ENCODE measurements at places on chromosomes 6 and 20.

- peak; percentile 81 for DNase-seq
These were observed at the start of gene HLA-DMA for GRCh38 chr6:32952817-32953739. Gene HLA-DMA, minus strand, starts transcription at chr6:32953097. Its CDS starts 61 bp downstream, at chr6:32953036.

DNA sequence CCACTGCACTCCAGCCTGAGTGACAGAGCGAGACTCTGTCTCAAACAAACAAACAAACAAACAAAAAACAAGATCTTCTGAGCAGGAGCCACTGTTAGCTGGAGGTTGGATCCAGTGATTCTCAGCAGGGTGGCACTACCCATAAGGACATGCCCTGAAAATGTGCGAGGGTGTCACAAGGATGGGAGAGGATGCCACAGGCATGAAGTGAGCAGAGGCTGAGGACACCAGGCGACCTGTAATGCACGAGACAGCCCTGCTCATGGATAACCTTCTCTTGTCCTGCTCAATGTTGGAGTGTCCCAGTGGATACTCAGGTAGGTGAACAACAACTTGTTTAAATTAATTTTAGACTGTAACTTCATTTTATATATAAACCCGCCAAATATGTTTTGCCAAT, 76.8 kb downstream of the KCNB1 start:
- DNase-seq, result no peak

- no peak for DNase-seq
These were observed 597.1 kb downstream of the EPHA7 start for GRCh38 chr6:92822222-92822621.

DNA sequence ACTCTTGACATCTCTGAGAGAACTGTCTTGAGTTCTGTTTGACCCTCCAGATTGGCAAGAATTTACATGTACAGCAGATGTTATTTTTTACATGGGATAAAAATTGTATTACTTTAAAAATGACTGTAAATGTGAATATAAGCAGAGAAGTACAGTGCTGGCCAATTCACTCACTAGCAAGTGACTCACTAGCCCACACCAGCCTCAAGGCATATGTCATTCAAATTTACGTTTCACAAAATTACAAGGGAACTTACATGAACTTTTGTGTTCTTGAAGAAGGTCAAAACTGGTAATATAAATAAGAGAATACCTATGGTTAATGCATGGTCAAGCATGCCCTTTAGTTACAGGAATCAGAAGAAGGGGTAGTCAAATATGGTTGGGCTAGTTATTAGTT, 54.0 kb upstream of the HMGCLL1 start:
- no peak for DNase-seq

DNA sequence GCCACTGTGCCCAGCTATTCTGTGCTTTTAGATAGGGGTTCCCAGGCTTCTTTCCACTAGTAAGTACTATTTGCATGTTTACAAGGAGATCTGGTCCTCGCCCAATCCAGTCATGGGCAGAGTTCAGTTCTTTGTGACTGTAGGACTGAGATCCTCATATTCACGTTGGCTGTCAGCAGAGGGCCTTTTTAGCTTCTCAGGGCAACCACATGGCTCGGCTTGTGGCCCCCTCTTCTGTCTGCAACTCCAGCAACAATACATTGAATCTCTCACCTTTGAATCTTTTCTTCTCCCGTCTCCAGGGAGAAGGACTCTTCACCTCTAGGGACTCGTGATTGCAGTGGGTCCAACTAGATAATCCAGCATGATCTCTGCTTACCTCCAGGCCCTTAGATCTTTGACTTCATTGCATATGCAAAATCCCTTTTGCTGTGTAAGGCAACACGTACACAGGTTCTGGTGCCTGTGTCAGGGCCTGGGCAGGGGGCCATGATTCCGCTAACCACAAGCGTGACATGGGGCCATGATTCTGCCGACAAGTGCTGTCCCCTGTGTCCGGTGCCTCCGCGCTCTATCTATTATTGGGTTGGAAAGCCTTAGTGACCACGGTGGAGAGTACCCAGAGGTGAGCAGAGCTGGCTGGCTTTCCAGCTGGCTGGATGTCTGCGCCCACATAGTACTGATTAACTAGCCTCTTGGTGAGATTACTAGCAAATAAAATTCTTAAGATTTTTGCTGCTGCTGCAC, 5.1 kb downstream of the CCR6 start:
- peak; percentile 14 for DNase-seq

DNA sequence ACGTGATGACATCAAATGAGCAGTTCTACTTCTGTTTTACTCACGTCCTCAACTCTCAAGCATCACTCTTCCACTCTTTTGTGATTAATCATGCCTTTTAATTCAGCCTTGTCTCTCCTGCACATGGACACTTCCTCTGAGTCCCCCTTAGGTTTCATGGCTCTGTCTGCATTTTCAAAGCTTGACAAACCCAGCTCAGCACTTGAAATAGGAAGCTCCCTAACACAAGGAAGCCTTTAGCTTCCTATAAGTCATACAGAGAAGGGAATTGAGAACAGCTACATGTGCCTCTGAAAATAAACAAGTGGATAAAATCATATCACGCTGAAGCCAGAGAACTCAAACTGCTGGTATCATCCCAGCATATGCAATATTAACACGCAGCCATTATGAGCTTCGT, 21.2 kb downstream of the KIF16B start:
- DNase-seq, result no peak

DNA sequence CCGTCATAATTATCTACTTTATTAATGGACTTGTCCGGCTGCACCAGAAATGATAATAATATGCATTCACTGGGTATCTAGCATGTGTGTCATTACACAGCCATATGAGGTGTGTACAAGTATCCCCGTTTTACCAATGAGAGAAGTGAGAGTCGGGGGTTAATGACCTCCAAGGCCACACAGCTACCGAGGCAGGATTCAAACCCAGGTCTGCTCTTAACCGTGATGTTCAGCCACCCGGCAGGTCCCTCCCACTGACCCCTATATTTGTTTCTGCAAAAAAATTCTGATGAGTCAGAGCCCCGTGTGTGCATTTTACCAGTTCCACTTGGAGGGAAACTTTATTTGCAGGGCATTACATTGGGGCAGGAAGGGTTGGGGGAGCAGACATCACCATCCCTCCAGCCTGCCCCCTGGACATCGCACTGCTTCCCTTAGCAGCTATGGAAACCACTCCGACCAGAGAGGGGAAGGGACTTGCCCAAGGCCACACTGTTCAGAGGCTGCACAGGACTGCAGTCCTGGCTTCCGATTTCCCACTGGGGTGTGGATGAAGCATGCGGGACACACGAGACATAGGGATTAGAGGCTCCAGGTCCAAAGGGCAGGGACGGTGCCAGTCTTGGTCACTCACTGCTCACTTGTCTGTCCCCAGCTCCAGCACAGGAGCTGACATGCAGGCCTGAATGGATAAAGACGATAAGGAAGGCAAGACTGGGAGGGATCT, 10.1 kb upstream of the SRC start:
- DNase-seq, result no peak

DNA sequence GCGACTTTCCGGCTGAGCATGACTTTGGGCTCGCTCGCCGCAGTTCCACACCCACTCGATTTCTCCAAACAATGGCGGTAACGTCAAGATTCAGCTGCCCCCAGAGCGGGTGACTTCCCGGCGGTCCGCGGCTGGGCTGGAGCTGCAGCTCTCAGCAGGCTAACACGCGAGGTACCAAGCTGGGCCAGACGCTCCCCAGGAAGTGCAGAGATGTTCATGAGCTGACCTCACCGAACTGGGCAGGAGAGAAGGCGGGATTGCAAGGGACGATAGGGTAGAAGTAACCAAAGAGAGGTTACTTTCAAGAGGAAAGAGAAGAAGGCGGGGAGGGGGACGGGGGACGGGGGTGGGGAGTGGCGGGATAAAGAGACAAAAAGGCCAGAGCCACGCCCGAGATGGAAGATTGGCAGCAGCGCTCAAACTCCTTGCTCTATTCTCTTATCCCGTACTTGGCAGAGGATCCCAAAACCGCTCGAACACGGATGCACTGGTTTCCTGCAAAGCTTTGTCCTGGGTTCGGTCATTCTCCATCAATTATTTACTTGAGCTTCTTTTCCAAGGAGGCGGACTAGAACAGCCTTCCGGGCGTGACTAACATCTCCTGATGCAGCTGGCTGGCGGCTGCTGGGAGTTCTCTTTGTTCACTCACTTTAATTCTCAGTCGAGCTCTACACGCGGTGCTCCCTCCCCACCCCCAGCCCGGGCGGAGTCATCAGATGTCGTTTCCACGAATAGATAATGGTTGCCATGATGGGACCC, at the start of gene MTCL3:
TSS of gene MTCL3 (minus strand) at position 626 of the 759 bp plus-strand sequence.
- peak; percentile 87 for DNase-seq

DNA sequence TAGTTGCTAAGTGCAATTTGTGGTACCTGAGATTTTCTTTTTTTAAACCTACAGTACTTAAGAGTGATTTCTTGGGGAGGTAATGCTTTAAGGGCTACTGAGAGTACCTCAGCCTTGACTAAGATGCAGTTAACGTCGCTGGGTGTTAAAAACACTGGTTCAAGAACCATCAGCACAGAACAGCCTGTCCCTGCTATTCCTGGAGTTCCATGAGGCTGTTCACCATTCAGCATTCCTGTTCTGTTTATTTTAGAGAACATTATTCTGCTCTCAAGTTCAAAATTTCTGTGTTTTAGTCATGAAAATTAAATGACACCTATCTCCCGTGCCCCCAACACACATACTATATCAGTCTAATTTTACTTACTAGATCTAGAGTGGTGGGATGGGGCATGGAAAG, 1.7 kb upstream of the PRELID3B start:
- no peak for DNase-seq

DNA sequence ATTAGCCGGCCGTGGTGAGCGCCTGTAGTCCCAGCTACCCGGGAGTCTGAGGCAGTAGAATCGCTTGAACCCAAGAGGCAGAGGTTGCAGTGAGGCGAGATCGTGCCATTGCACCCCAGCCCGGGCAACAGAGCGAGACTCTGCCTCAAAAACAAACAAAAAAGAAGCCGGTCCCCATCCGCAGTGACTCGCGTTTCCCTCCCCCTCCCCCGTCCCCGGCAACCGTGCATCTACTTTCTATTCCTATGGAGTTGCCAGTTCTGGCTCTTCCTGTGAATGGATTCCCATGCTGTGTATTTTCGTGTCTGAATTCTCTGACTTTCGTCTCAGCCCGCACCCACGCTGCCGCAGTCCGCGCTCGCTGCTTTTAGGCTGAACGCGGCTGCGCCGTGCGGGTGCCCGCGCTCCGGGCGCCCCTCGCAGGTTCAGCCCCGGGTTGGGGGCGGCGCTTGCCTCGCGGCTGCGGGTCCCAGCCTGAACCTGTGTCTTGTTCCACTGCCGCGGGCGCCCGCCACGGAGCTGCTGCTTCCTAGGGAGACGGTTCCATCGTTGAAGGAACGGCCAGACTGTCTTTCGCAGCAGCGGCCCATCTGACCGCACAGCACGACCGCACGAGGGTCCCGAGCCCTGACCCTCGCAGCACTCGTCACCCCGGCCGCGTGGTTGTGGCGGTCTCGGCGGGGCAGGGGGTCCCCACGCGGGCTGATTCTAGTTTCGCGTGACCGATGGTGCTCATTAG, 1.1 kb upstream of the MRGBP start:
- no peak for DNase-seq

DNA sequence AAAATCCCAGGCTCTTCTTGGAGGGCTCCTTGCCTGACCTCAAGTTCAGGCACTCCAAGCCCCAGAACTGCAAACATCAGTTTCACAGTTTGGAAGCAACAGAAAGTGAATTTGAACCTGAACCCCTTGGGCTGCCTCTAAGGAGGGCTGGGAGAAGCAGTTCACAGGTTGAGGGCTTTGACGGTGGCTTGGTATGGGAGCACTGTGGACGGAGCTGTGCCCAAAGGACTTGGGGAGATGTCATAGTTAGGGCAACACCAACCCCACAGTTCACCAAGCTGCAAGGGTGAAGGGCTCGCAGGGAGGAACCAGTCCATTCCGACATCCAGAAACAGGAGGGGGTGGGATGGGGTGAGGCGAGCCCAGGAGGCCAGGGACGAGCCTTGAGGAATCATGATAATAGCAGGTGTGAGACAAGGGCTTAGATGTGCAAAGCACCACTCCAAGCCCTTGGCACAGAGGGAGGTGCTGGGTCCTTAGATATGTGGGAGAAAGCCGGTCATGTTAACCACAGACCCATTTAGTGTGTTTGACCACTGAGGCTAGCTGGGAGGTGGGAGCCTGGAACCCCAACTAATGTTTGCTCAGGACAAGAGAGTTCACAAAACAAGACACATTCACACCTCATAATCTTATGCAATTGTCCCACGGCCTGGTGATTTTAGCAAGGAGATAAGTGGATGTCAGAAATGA, 4.3 kb downstream of the CEBPB start:
- no peak for DNase-seq

DNA sequence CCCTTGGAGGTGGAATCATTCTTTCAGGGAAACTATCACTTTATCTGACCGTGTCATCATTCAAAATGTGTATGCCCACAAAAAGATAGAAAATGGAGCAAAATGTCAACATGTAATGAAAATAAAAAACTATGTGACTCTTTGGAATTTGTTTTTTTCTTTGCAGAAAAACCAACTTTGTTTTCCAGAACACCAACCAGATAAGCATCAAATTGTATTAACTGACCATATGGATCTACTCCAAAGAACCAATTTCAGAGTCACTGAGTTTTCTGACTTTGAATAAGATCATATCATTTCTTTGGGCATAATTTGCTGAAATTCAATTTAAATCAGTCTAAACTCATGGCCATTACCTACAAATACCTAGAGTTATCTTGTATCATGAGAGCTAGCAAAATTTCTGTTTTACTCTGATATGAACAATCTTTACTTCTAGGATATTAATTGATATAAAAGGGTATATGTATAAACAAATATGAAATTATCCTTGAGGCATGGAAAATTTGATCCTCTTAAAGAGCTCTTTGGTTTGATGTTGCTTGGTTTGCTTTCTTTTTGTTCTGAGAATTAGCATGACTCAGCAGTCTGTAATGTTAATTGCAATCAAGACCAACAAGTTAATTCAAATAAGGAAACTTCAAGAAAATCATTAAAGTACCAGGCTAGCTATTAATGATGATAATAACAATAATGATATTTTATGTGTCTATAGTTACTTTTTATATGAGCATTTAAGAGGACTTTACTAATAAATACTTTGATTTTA, 444.4 kb upstream of the MARCKS start:
- no peak for DNase-seq

DNA sequence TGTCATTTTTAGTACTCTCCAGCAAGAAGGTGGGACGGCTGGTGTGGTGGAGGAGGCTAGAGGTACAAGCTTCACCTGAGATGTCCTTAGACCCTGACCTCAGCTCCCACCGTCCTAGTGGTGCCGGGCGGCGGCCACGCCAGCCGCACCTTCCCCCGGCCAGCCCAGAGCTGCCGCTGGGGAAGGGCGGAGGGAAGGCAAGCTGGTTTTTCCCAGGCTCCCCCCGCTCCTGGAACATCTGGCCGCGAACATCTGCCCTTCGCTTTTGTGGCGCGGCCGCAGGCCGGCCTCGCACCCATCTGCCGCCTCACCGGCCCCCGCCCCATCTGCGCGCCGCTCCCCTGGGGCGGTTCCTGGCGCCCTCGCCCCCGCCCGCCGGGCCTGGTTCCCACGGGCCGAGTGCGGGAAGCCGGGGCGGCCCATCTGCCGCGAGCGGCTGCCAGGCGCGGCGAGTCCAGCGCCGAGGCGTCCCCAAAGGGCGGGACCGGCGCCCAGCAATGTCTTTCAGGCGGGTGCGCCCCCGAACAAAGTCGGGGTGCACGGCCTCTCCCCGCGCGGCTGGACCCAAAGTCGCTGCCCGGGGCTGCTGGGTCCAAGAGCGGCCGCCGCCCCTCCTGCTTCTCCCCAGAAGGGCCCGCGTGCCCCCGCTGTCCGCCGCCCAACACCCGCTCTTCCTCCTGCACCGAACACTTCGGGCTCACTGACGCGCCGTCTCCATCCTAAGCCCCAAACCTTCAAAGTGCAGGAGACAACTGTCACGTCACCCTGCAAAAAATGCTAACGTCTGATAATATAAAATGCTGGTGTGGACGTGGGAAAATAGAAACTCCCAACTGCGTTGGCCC, 17.3 kb upstream of the ID1 start:
- DNase-seq, result no peak

Measured in kidney epithelial cell (primary cell).